Dermis blood vessel endothelial cell (primary cell): ENCODE measurements at places on chromosomes 7 and 10.

DNA sequence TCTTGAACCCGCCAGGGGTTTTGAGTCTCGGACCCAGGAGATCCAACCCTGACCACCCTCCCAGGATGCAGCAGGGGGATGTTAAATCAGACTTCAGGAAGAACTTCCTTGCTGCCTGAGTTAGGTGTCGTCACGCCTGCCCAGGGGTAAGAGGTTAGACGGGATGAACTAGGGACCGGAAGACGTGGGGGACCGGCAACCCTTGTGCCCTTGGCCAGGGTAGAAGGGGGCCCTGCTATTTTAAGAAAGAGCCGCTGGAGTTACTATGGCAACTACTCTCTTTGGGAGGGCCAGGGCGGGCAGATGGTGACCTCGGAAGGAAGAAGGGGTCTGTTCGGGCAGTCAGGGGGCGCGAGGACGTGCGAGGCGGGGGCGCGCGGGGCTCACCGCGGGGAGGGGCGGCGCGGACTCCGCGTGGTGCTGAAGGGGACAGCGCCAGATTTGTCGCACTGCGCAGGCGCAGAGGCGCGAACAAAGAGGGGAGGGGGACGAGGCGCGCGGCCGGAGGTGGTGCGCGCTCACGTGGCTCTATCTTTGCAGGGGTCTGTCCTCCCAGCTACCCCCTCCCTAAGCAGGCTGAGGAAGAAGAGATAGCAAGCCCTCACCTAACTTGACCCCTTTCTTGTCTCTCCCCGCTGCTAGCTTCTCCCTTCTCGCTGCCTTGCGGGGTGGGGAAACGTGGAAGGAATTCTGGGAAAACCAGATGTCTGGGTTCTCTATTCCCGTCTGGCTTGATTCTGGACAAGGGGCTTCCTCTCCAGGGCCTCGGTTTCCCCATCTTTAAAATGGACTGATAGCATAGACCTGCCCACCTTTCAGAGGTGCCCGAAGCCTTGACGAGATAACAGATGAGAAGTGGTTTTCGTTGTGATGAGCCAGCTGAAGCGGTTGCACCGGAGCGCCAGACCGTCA is 940 bp upstream of the PSD start:
- DNase-seq = peak; percentile 51

GRCh38 chr7:17300012-17300411 is 1.6 kb downstream of the AHR start:
- DNase-seq = no peak

GRCh38 chr7:157014635-157015555 is 4.4 kb upstream of the MNX1 start:
- no peak for DNase-seq

DNA sequence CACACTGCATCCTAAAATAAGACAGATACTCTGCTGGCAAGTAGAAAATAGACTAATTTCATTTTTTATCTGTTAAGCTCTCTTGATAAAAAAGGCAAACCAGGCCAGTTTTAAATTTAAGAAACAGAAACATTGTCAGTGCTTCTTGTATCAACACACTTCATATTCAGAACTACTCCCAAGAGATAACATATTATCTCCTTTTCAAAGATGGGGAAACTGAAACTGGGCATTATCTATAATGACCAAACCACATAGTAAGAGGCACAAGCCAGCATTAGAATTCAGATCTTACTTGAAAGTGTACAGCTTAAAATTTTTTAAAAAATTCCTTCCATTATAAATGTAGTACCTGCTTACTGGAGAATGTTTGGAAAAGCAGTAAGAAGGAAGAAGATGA is 14.7 kb downstream of the SRI start:
- DNase-seq = no peak

GRCh38 chr10:19385846-19386450 is 337.3 kb downstream of the MALRD1 start:
- DNase-seq = no peak

- DNase-seq = no peak
Measured at GRCh38 chr7:112362731-112363131, 87.5 kb upstream of the IFRD1 start.

DNA sequence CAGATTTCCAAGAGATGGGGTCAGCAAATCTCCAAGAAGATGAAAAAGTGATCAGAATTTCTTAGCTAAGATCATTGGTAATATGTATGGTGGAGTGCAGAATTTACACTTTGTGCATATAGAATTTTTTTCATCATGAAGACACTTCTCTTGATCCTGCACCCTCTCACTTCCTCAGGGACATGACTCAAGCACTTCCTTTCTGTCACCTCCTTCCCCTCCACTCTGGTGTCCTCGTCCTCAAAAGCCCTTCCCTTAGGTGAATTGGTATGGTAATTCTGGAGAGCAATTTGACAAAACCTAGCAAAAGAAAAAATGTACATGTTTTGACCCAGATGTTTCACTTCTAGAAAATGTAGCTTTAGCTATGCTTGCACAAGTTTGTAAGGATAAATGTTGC is 18.1 kb downstream of the CALN1 start:
- DNase-seq = no peak

GRCh38 chr10:112990271-112990670 is 40.2 kb downstream of the TCF7L2 start:
- no peak for DNase-seq

DNA sequence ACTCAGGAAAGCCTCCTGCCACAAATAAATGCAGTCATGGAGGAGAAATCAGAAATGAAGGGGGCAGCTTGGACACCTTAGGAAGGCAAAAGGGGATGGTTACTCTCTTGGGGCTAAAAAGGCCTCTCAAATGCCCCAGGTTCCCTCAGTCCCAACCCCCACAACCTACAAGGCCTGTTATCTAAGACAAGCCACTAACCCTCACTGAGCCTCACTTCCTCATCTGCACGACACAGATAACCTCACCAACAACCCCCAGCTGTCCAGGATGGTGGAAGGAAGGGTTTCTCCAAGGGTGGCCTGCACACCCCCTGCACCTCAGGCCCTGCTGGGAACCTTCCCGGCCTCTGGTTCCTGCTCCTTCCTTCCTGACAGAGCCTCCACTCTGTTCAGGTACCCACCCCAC is 29.2 kb downstream of the SORBS1 start:
- peak; percentile 37 for DNase-seq

DNA sequence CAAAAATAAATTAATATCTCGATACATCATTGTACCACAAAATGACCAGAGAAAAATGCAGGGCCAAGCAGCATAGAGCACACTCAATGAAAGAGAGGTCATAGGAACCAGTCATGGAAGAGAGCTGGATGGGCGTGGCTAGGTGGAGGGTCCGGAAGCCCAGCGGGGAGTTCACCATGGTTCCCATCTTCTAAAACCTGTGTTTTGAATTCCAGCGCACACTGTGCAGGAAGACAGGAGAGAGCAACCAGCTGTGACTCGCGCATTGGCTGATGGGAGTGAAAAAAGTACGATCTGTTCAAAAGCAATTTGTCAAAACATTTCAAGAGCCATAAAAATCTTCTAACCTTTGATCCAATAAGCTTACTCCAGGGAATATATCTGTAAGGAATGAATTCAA is 125.2 kb upstream of the NANOS1 start:
- no peak for DNase-seq

GRCh38 chr10:1923998-1924397 is 186.7 kb upstream of the ADARB2 start:
- no peak for DNase-seq

- DNase-seq = no peak
Measured at GRCh38 chr7:16826060-16826459, 21.3 kb upstream of the AGR2 start.

DNA sequence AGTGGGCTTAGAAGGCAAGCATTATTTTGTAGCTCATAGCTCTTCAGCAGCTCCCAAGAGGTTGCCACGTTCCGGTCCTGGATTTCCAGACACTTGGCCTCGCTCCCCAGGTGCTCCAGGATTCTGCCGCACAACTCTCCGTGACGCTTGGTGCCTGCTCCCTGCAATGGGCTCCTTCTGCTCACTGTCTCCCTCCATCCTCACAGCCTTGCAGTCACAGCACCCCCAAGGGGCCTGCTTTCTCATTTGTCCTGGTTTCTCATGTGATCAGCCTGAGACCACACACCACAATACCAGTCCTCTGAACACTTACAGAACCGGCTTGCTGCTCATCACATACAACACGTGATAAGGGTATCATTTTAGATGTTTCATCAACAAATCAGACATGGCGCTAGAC is 9.8 kb downstream of the IGFBP3 start:
- no peak for DNase-seq

DNA sequence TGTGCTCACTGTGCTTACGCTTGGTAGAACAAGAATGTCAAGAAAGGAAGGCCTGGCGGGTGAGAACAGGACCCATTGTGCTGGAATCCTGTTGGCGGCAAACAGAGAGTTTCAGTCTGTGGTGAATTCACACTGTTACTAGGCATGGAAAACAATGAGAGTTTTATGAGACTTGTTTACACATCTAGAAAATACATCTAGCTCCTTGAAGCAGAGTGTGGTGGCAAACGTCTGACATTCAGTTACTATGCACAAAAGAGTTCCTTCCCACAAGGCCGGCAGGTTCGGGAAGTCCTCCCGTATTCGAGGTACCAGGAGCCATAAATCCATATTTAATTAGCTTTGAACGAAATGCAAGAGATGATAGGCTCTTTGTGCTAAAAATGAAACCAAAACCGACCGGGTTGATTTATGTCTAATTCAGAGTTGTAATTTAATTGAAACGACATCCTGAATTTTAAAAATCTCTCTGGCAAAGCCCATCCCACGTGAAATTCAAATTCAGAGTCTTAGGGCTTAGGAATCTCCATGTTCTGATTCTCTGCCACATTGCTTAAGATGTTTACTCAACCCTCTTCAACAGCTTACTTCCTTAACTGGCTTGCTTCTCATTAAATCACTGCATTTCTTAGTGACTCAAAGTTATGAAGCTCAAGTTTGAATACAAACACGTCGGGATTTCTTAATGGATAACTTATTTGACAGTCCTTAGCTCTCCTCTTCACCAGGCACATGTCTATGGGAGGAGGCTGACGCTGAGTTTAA is 299.9 kb upstream of the PITRM1 start:
- DNase-seq = peak; percentile 72

- DNase-seq = peak; percentile 5
Measured at GRCh38 chr10:91034042-91034441, 113.2 kb upstream of the ANKRD1 start.

GRCh38 chr10:124697443-124697836 is 46.7 kb downstream of the FAM53B start:
- DNase-seq = no peak

- DNase-seq = no peak
Measured at GRCh38 chr10:35328404-35329037, 7.8 kb upstream of the CCNY start.

DNA sequence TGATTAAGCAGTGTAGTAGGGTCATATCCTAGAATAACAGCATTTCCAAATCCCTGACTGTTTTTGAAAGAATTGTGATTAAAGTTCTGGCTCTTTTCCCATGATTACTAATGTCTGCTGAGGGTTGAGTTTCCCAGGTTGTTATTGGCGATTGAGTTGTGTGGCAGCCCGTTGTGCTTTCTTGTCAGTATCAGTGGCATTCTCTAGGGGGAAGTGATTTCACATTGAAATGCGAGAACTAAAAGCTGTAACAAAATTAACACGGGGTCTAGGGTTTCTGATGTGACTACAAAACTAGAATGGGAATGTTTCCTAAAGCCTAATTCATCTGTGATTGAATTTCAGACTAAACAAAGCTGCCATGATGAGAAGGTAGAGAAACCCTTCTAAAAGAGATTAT is 349.4 kb downstream of the EXOC4 start:
- peak; percentile 59 for DNase-seq

GRCh38 chr7:138470391-138471157 is 10.5 kb downstream of the TRIM24 start:
- DNase-seq = no peak

GRCh38 chr10:11794566-11794965 is 28.6 kb upstream of the PROSER2 start:
- no peak for DNase-seq

- peak; percentile 82 for DNase-seq
Measured at GRCh38 chr10:30788307-30788706, 158.8 kb upstream of the LYZL2 start.

DNA sequence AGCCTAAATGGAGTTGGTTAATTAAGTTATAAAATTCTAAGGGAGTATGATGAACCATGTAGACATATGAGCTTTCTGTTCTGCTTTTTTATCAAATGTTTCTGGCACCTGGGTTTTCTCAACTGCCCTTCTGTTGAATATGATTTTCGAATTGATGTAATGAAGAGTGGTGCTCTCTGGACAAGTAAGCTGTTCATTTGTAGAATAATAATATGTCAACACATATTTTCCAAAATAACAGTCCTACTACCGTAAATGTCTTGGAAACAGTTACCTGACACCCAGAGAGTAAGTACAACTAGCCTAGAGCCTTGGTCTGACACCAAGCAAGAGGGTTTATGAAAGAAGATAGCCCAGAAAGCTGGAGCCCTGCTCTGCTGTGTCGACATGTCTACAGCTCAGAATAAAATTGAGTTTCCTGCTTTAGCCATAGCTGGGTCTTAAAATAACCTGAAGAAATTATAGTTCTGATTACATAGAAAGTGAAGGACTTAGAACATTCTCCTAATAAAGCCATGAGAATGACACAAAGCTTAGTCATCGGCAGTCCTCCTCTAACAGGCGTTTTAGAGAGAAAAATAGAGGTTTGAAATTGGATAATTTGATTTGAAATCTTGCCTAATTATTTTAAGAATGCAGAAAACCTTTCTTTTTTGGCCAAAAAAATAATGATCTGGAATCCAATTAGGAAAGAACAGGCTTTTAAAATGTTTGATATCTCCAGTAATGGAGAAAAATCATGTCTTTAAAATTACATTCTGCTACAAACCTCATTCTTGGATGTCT is 25.1 kb downstream of the HDAC9 start:
- DNase-seq = peak; percentile 51

DNA sequence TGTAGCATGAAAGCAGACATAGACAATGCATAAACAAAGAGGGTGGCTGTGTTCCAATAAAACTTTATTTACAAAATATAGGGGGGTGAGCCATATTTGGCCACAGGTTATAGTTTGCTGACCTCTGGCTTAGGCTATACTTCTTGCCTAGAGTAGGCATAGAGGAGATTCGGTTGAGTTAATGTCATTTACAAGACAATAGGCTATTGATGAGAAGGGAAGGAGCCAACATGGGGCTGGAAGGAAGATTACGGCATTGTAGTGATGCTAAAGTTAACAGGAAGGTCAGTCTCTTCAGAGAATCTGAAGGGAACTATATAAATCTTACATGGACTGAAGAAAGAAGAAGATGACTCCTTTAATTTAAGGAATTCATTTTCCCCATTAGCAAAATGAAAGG is 463.5 kb downstream of the HTR7 start:
- DNase-seq = no peak
